ENCODE measurements at places on chromosomes 7 and 10. TPM values are rescaled to one million over a fixed set of nuclear protein-coding genes. Genes with fewer than 3 reads are reported as not detected.

LGI1 gene
- not detected for total RNA-seq

TRPV5 gene
- total RNA-seq: not detected

NRCAM gene
- 0.12 TPM for total RNA-seq

RET gene
- 0.10 TPM for total RNA-seq

MEOX2 gene
- not detected for total RNA-seq

Measured in activated CD4-positive, alpha-beta T cell treated with anti-CD3 and anti-CD28 coated beads, Interleukin-2, amount 10 ng/mL, durations not matched to agents 7 days and 5 days (primary cell).